ENCODE measurements at places on chromosomes 3 and 15.

- DNase-seq = no peak
Measured at GRCh38 chr3:189204167-189204866, 32.5 kb downstream of the TPRG1 start.

DNA sequence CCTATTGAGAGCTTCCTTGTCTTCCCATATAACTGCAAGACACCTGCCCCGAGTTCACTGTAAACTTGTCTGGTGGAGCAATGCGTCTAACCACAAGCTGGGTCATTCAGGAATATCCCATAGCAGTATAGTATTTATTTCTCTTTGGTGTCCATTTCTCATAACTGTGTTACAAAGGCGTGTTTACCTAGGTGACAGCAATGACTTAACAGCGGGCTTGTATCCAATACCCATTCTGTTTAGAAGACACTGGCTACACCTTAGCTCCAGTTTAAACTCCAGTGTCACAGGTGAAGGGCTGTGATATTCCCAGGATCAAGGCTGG lies 24.3 kb downstream of the ATP10A start:
- no peak for DNase-seq

DNA sequence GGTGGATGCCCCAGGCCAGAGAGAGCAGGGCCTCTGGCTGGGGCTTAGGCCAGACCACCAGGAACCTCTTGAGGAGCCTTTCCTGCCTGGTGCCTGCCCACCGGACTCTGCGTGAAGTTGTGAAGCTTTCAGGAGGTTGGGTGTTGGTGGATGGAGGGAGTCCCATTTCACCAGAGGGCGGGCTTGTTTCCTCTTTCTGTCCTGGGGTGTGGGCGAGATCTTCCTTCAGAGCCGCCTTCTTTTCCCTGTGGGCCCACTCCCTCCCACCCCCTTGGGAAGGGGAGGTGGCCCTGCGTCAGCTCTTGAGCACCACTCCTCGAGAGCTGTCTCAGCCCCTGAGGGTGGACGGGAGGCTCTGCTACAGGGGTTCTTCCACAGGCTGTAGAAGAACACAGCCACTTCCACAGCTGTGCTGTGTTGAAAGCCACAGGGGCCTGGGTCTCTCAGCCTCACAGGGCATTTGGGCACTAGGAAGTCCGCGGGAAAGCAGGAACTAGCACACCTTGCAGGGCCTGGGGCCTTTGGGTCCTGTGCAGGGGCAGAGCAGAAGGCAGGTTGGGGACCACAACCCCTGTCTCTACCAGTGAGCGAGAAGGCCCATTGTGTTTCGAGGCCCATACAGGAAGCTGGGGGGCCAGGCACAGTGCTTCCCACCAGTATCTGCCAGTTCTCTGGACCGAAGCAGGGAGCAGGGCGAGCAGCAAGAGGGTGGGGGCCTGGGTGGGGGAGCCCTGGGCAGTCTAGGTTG lies 2.1 kb downstream of the AMIGO3 start:
- DNase-seq = peak; percentile 17

- DNase-seq = no peak
Measured at GRCh38 chr3:73503781-73504180, 121.0 kb downstream of the PDZRN3 start.

GRCh38 chr15:39459548-39459947 lies 121.3 kb upstream of the THBS1 start:
- no peak for DNase-seq

DNA sequence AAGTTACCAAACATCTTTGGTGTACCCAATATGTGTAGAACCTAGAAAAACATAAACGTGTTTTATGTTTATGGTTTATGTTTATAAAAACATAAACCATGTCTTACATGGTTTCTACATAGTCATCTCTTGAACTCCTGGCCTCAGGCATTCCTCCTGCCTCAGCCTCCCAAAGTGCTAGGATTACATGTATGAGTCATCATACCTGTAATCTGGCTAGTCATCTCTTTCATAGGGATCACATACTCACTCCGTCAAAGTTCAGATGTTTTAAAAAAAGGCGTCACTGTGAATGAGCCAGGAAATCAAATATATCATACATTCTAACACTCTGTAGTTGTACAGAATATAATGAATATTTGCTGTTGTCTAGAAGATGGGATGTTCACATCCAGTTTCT lies 178.6 kb downstream of the CPNE4 start:
- no peak for DNase-seq

DNA sequence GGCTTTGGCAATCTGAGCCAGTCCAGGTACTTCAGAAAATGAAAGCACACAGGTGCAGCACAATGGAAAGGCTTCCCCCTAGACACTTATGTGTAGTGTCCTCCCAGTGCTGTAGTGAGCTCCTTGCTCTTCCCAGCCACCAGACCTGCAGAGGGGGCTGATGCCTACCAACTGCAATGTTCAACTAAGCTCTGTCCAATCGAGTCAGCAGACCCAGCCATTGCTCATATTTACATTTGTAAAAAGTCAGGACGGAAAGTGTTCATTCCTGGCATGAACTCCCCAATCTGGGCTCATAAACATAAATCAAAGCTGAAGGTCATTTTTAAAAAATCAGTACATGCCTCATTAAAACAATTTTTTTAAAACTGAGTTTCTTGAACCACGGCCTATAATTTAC lies 73.0 kb downstream of the FOXP1 start:
- DNase-seq = no peak

GRCh38 chr3:169668072-169668956 lies 4.8 kb upstream of the MECOM start:
- DNase-seq = no peak

GRCh38 chr3:119343719-119344118 lies 49.5 kb downstream of the ARHGAP31 start:
- DNase-seq = no peak

- no peak for DNase-seq
Measured at GRCh38 chr3:138369151-138369900, 20.9 kb downstream of the MRAS start.

DNA sequence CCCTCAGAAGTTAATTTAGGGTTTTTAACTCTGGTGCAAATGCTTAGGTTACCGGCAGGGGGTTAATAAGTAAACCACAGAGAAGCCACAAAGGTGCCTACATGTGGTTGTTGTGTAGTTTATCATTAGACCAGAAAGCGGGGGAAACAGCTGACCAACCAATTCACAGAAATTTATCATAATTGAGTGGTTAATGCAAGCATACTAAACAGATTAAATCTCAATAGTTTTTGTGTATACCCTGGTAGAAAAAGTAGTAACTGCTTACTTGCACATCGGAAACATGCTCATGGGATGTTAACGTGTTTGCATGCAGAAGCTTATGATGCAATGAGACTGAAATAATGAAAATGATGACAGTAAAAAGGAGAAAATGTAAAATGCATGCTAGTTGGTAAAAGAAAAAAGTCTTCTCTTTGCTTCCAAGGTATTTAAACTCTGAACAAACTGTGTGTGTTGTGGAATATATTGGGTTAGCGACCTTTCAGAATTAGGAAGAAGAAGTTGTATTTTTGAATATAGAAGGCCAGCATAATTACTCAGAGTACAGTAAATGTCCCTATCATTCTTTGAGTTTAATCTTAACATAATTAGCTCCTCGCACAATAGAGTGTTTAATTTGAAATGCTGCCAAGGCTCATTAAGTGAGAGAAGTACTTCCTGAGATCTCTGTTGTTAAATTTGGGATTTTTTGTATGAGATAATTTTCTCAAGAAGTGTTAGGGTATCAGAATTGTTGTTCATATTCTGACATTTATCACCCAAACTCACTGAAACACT lies 316.2 kb downstream of the PTPRG start:
- DNase-seq = no peak

DNA sequence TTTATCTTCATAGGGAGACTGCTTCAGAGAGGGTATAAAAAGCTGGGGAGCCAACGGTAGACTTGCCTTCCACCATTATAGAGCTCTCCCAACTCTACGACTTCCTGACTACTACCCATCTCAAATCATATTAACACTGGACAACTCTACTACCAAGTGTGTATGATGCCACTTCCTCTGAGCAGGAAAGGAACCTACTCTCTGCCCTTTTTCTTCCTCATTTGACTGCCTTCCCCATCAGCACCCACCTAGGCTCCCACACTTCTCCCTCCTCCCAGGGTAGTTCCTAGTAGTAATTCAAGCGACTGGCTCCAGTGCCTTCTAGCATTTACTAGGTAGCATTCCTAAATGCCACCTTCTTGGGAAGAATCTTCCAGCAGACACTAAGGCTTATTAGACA lies 24.5 kb upstream of the TBL1XR1 start:
- DNase-seq = no peak
